Keratinocyte (primary cell): ENCODE measurements at places on chromosomes 1 and 21.

- no peak for DNase-seq
Measured at GRCh38 chr1:63408331-63408730, 40.9 kb downstream of the ALG6 start.

DNA sequence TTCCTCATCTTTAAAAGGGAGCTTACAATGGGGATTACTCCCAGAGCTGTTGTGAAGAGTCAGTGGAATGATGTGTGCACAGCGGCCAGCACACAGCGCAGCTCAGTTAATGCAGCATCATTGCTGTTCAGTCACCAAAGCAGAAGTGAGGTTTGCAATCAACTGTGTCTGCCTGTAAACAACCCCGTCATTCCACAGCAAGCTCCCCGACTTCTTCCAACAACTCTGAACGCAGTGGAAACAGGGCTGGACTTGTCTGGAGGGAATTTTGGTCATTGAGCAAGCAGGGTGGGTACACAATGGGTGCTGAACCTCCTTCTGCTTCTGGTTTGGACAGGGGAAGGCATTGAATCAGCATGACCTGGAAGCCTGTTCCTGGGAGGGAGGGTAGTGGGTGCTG is 347.4 kb downstream of the PTPRU start:
- peak; percentile 86 for DNase-seq

- DNase-seq, result no peak
Measured at GRCh38 chr1:241355311-241356010, 1.5 kb downstream of the RGS7 start.

DNA sequence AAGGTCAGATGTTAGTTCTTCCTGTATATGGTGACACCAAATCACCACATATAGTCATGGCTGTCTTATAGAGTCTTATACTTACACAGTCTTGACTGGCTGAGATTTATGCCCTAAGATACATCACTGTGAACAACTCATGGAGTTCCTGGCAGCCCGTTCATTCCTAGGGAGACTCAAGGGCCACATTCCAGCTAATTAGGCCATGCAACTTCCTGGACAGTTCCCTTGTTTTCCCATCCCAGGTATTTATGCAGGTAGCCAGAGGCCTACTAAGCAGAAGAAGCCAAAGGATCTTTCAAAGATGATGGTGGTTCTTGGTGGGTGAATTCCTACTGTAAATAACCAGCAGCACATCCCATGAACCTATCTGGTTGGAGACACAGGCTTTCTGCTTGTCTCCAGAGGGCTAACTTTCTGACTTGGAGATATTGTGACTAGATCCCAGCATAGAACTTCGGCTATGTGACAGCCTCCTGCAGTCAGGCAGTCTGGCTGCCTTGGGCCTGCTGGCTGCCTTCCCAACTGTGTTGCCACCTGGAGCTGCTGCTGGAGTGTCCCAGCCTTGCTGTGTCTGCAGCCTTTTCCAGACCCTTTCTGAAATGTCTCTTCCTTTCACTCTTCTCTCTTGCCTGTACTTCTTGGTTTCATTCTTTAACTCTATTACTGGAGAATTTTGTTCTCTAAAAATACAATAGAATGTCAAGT is 283.8 kb downstream of the CACNA1E start:
- DNase-seq, result no peak

DNA sequence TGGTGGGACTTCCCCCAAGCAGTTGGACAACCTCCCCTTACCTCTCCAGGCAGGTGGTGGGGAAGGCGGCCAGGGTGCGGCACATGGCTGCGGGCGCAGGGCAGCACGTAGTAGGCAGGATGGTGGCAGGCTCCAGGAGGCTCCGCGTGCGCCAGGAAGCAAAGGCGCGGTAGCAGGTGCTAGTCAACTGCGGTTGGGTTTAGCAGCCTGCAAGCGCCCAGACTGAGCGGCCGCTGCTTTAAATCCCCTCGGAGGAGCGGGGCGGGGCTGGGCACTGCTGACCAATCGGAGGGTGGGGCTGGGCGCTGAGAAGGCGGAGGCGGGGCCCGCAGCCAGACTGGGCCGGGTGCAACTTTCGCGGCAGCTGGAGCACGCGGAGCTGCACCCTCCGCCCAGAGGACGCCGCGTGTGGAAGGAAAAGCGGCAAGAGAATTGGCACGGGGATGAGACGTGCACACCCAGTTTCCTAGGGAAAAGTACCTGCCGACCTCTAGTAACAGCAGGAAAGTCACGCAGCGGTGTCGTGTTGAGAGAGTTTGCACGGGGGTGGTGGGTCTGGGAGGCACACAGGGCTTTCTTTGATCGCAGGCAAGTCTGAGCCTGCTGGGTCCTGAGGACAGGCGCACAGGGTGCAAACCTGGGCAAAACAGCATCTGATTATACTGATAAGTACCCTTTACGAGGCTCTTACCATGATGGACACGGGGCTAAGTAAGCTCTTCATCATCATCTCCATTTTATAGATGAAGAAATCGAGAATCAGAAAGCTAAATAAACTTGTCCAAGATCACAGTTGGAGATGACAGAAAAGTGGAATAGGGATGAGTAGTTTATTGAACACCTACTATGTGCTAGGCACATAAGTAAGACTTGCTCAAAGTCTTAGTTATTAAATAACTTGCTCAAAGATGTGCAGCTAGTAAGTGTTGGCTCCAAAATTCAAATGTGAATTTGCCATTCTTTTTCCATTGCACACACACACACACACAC is at the start of gene RGS16:
Gene RGS16, minus strand, starts transcription at position 215 of the 990 bp plus-strand sequence. Its CDS starts 130 bp downstream, at position 85.
- no peak for DNase-seq

GRCh38 chr1:165560883-165561656 is 17.3 kb downstream of the LRRC52 start:
- DNase-seq, result no peak

- no peak for DNase-seq
Measured at GRCh38 chr1:239906394-239906793, 185.3 kb upstream of the FMN2 start.

GRCh38 chr1:59242370-59242769 is 54.5 kb upstream of the FGGY start:
- no peak for DNase-seq

DNA sequence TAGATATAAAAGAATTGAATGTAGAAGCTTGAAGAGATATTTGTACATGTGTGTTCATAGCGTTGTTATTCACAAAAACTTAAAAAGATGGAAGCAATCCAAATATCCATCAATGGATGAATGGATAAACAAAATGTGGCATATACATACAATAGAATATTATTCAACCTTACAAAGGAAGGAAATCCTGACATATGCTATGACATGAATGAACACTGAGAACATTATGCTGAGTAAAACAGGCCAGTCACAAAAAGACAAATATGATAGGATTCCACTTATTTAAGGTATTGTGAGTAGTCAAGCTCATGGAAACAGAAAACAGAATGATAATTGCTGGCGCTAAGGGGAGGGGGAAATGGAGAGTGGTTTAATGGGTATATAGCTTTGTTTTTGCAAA is 47.0 kb upstream of the DYRK1A start:
- no peak for DNase-seq

- DNase-seq, result no peak
Measured at GRCh38 chr1:240608707-240609106, 3.2 kb downstream of the GREM2 start.

GRCh38 chr1:64482720-64483119 is 12.8 kb downstream of the CACHD1 start:
- no peak for DNase-seq

DNA sequence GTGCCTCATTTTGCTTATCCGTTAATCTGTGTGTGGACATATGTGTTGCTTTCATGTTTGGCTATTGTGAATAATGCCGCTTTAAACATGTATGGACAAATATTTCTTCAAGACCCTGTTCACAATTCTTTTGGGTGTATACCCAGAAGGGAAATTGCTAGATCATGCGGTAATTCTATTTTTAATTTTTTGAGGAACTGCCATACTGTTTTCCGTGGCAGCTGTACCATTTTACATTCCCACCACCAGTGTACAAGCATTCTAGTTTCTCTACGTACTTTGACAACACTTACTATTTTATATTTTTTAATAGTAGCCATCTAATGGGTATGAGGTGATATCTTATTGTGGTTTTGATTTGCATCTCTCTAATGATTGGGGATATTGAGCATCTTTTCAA is 7.1 kb upstream of the NID1 start:
- DNase-seq, result no peak

GRCh38 chr1:93459126-93459525 is 11.2 kb downstream of the FNBP1L start:
- no peak for DNase-seq

DNA sequence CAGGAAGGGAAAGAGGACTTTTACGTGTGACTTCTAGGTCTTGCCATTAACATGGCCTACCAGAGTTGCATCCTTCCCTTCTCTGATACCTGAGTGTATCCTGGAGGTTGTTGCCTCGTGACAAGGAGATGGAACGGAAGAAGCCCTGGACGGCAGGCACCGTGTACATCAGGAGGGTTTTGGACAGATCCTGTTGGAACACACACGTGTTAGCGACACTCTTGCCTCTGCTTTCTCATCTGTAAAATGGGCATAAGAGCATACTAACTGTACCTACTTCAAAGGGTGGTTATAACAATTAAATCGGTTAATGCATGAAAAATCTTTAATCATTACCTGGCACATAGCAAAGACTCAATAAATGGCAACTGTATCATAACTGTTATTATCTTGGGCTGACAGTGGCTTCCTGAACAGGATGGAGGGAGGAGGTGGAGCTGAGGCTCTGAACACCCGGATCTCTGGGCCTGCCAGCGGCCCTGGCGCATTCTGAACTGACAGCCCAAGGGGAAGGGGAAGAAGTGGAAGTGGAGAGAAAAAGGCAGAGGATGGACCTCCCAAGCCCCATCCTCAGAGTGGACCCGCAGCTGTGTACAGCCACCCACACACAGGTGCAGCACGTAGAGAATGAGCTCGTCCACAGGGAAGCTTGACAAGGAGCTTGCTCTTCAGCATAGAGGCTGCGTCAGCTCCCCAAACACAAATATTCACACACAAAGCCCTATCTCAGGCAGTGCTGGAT is 30.2 kb upstream of the EXOSC10 start:
- DNase-seq, result no peak

- no peak for DNase-seq
Measured at GRCh38 chr1:150931773-150932172, 5.6 kb downstream of the SETDB1 start.
